ENCODE measurements at places on chromosomes 11 and 22. TPM values are rescaled to one million over a fixed set of nuclear protein-coding genes. Genes with fewer than 3 reads are reported as not detected.

DNA sequence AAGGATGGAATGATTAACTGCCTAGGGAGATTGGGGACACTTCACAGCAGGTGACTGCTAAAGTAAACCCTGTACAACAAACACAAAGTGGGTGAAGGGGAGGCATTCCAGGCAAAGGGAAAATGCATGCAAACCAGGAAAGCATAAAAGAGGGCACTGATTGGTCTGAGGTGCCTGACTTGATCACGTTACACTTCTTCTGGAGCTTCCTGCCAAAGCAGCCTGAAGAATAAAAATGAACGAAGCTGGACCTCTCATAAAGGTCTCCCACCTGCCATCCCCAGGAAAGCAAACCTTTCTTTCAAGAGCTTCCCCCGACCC lies 46.7 kb upstream of the SCUBE2 start:
- DNase-seq, result no peak

- no peak for DNase-seq
Measured at GRCh38 chr11:76916712-76917111, 56.0 kb downstream of the ACER3 start.

DNA sequence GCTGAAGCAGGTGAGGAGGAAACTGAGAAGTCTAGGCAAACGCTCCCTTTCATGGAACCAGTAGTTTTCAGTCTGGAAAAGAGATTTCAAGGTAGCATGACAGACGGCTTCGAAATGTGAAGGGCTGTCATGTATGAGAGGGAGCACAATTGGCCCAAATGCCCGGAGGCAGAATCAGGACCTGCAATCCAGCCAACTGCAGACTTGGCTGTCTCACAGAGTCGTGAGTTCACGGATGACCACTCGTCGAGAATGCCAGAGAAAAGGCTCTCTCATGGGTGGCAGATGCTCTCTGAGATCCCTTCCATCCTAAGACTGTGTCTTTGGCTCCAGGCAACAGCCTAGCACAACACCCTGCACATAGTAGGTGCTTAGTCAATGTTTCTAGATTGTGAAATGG lies 134.8 kb downstream of the DSCAML1 start:
- no peak for DNase-seq

GRCh38 chr11:110295531-110296225 lies 736 bp downstream of the RDX start:
- DNase-seq, result peak; percentile 59

GRCh38 chr11:66048547-66049323 lies at the start of gene GAL3ST3:
GAL3ST3 (minus strand) TSS chr11:66049161; CDS start chr11:66045415, 3,746 bp downstream.
- DNase-seq, result no peak

The SAA2 gene
- total RNA-seq, result 22.1 TPM

- DNase-seq, result no peak
Measured at GRCh38 chr22:19704355-19705015, 9.8 kb upstream of the SEPTIN5 start.

The MMP27 gene
- not detected for total RNA-seq

The SYT8 gene
- total RNA-seq, result 11.1 TPM

GRCh38 chr11:92596596-92597317 lies 372.1 kb downstream of the FAT3 start:
- no peak for DNase-seq

The PELI3 gene
- total RNA-seq, result 12.5 TPM

The GSTT2B gene
- 7.2 TPM for total RNA-seq

DNA sequence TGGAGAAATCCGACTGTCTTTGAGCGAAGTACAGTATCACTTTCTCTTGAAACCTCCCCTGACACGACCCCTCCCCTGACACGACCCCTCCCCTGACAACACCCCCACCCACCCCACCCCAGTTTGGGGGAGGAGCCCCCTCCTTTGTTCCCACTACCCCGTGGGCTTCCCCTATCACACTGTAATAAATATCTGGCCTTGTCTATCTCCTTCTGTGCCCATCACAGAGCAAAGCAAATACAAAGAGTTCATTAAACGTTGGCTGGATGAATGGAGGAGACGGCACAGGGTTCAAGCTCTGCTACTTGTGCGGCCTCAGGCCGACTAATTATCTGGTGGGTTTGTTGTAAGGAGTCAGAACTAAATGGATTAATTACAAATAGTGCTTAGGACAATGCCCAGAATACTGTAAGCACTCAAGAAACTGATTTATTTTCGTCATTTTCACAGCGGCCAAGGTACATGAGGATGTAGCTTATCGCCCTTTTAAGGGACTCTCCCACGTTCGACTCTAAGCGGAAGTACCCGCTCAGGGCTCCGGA lies 628 bp upstream of the GGA1 start:
- DNase-seq, result no peak

DNA sequence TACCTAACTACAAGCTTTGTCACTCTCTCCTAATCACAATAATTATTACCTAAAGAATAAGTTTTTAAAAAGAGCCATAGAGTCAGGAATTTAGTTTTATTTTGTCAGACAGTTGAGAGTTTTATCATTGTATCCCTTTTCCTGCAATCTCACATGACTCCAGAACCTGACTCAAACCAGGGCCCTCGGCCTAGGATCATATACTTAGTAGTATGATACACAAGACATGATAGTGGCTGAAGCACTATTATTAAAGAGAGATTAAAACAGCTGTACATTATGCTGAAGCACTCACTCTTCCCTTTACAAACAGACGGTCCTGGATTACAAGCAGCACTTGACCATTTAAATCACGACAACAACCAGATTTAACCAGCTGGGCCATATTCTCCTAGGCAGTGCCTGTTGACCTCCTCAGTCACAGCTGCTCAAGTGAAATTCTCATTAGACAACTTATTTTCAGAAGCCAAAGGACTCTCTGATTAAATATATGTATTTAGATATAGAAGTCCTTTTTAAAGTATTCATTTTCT lies 44.0 kb downstream of the SOX6 start:
- peak; percentile 55 for DNase-seq

DNA sequence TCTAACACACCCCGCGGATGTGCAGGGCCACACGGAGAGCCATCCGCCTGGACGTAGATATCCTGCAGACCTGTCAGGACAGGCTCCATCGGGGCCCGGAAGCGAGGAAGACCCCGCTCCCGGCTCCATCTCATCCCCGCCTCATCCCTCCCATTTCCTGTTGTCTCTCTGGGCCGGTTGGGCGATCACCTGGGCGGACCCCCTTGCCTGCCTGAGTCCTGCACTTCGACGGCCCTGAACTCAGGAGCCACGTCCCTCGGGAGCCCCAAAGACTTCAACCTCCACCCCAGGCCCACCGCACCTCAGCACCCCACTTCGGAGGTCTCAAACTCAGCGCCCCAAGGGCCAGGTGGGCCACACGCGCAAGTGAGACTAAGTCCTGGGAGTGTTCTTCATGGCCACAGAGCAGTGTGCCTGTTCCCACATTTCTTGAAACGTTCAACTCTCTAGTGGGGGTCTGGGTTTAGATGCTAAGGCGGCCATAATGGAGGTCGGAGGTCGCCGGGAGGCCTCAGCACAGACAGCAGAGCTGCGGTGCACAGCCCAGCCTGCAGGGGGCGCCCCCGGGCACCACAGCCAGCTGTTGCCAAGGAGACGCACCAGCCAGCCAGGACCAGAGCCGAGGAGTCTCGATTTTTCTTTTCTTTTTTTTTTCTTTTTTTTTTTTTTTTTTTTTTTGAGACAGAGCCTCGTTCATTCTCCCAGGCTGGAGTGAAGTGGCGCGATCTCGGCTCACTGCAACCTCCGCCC lies 26.0 kb upstream of the FADD start:
- no peak for DNase-seq

DNA sequence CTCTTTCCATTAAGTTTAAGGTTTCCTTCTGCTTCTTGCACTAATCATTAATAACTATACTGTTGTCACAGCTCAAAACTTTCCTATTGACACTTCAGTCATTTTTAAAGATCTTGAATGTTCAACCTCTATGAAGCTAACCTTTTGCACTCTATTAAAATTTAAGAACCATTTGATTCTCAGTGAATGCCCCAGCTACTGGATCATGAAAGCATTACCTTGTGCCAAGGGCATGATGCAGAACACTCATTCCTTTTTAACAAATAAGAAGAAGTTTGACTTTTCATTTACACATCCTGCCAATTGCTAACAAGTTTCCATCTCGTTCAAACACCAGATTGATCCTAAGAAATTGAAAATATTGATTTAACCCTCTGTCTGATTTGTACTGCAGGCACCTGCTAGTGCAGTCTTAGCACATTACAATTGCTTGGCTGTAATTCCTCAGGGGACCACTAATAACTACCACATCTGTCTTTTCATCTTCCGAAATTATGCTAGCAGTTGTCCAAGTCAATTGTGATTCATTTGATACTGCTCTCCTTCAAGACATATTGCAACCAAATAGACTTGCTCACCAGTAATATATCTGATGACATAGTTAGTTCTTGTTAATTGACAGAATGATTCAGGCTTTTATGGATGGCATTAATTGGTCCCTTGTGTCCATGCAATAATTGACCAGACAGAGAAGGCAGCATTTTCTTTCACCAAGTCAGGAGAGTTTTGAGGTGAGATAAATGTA lies 158.4 kb downstream of the TEAD1 start:
- DNase-seq, result no peak

The OR4D5 gene
- 7.2 TPM for total RNA-seq
